Thyroid gland (tissue), 4 donors: ENCODE measurements at places on chromosomes 13 and 19.

- no peaks in the 10 kb centered on the region for H3K27me3 ChIP-seq
- no peaks in the 10 kb centered on the region for H3K36me3 ChIP-seq
- no peak overlapping the region for H3K4me3 ChIP-seq
- no peak overlapping the region for H3K27ac ChIP-seq
- no peak for DNase-seq
These were observed 11.1 kb upstream of the GTF2F2 start for GRCh38 chr13:45109102-45109720.

- no peaks in the 10 kb centered on the region for H3K36me3 ChIP-seq
- H3K4me1 ChIP-seq: no peaks in the 10 kb centered on the region
- H3K4me3 ChIP-seq: no peak overlapping the region
These were observed 7.6 kb upstream of the COMP start for GRCh38 chr19:18798384-18799352.

DNA sequence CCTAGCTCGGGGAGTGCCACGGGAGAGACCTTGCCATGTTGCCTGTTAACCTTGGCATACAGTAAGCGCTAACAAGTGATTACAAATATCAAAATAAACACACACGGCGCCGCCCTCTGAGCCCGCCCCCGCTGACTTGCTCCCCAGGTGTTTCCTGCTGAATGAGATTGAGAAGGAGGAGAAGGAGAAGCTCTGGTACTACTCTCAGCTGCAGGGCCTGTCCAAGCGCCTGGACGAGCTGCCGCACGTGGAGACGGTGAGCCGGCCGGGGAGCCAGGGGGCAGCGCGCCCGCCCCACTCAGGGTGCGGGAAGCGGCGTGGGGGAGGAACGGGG is 5.0 kb downstream of the APC2 start:
- H3K4me3 ChIP-seq: no peak overlapping the region
- H3K4me1 ChIP-seq: peaks cover 18% of the 10 kb centered on the region
- H3K27me3 ChIP-seq: peaks cover 25% of the 10 kb centered on the region
- no peak for DNase-seq
- H3K36me3 ChIP-seq: no peaks in the 10 kb centered on the region

GRCh38 chr13:42039946-42040729 is 8.3 kb upstream of the DGKH start:
- DNase-seq: peak; percentile 90
- no peaks in the 10 kb centered on the region for H3K27me3 ChIP-seq
- H3K4me1 ChIP-seq: no peaks in the 10 kb centered on the region
- no peaks in the 10 kb centered on the region for H3K36me3 ChIP-seq

GRCh38 chr19:3450796-3451411 is 29.4 kb downstream of the SMIM24 start:
- H3K36me3 ChIP-seq: peaks cover 46% of the 10 kb centered on the region
- H3K4me3 ChIP-seq: no peak overlapping the region
- H3K4me1 ChIP-seq: peaks cover 13% of the 10 kb centered on the region
- no peak for DNase-seq

DNA sequence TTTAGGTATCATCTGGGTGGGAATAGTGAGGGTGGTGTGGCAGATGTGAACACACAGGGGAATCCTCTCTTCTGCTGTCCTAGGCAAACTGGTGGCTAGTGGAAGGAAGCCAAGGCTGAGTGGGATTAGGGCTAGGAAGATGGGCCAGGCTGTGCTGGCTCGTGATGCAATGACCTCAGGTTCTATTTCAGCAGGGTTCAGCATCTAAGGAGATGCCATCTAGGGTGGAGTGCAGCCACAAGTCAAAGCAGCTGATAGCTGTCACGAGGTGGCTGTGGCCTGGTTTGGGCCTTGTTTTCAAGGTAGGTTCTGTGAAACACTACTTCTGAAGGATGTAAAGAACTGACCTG is 21.6 kb downstream of the ARL11 start:
- no peak overlapping the region for H3K27ac ChIP-seq
- H3K27me3 ChIP-seq: no peaks in the 10 kb centered on the region
- no peaks in the 10 kb centered on the region for H3K4me1 ChIP-seq
- no peak for DNase-seq
- H3K36me3 ChIP-seq: no peaks in the 10 kb centered on the region
- H3K4me3 ChIP-seq: no peak overlapping the region
